ENCODE measurements at places on chromosomes 5 and 9. TPM values are rescaled to one million over a fixed set of nuclear protein-coding genes. Genes with fewer than 3 reads are reported as not detected.

The FOXD4L4 gene
- not detected for total RNA-seq

The HTR1A gene
- total RNA-seq: not detected

The DPYSL3 gene
- 19.1 TPM for total RNA-seq

The ANKRD33B gene
- 5.9 TPM for total RNA-seq

The SHISAL2B gene
- not detected for total RNA-seq

The ANKDD1B gene
- total RNA-seq: 0.37 TPM

The FST gene
- total RNA-seq: 91.1 TPM

The ECSCR gene
- total RNA-seq: 0.37 TPM

The SUSD3 gene
- total RNA-seq: 4.0 TPM

The STPG3 gene
- total RNA-seq: not detected

The FRMPD1 gene
- under 0.01 TPM for total RNA-seq

The OBP2A gene
- total RNA-seq: not detected

The APBA1 gene
- total RNA-seq: 3.1 TPM

The ECM2 gene
- 3.3 TPM for total RNA-seq

The TPPP gene
- total RNA-seq: not detected

The HBEGF gene
- 0.73 TPM for total RNA-seq

The TMC1 gene
- 0.37 TPM for total RNA-seq

The C9orf57 gene
- not detected for total RNA-seq

The NEUROG1 gene
- not detected for total RNA-seq

The CTNNAL1 gene
- total RNA-seq: 69.8 TPM

The NUTM2G gene
- total RNA-seq: not detected

The SHOC1 gene
- total RNA-seq: not detected

The DBH gene
- not detected for total RNA-seq

The PCDHA10 gene
- total RNA-seq: under 0.01 TPM

The CCDC180 gene
- total RNA-seq: 1.8 TPM

The SPINK4 gene
- not detected for total RNA-seq

The PTGER4 gene
- 4.8 TPM for total RNA-seq

The MSMP gene
- not detected for total RNA-seq

The MYMK gene
- not detected for total RNA-seq

The GFPT2 gene
- 147 TPM for total RNA-seq

The TAS2R1 gene
- total RNA-seq: not detected

The DIRAS2 gene
- total RNA-seq: not detected

The CDKN2A gene
- 24.0 TPM for total RNA-seq

The PAIP1 gene
- 58.8 TPM for total RNA-seq

The SVEP1 gene
- total RNA-seq: 16.4 TPM

The FYB1 gene
- under 0.01 TPM for total RNA-seq

The ZNF354C gene
- total RNA-seq: 6.6 TPM

The DND1 gene
- total RNA-seq: 0.39 TPM
